Fibroblast of lung (primary cell): ENCODE measurements at places on chromosomes 5 and 9.
A peak's percentile ranks its signal among the peaks of the same experiment; 100 is the strongest.

- DNase-seq: no peak
Measured at GRCh38 chr5:128775558-128775957, 189.7 kb upstream of the SLC27A6 start.

DNA sequence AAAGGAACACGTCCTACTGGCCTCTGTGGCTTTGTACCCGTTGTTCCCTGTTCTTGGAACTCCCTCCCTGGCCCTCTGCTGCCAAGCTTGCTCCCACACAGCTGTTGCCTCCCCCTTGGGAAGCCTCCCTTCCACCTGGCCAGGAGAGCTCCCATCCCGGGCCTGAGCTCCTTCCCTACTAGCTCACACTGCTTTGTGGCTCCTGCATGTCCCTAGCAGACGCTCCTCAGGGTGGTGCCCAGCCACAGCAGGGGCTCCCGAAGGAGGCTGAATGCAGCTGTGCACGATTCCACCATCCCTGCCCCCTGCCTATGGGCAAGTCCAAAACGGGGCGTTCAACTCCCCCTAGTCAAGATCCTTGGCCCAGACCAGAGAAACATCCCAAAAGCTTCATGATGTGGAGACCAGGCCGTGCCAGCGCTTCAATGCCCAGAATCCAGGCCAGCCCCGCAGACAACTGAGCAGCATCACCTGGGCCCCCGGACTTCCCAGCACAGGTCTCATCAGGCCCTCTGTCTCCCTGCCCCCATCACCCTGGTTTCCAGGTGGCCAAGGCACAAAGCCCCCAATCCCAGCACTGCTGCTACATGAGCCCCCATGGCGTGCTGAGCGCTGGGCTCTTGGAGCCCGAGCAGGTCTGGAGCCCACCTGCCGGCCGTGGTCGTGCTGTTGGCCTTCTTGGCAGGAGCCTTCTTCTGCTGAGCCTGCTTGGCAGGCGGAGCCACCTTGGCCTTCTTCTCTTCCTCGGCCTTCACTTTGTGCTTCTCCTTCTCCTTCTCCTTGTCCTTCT lies 14.3 kb downstream of the BRD3OS start:
- DNase-seq: no peak

DNA sequence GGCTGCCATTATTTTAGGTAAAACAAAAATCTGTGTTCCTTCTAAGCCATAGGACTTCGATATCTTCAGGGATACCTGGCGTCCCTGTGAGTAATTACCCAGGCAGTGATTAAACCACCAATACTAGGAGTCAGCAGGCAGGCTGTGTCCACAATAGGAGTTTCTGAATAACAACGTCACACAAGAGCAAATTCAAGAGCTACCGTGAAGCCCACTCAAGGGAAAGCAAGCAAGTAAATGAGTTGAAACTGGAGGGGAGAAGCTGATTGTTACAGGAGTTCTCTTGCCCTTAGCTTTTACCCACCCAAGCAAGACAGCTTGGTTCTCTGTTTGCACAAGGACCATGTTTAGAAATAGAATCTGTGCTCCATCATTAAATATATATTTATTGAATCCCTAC lies 50.8 kb downstream of the SEMA5A start:
- no peak for DNase-seq

DNA sequence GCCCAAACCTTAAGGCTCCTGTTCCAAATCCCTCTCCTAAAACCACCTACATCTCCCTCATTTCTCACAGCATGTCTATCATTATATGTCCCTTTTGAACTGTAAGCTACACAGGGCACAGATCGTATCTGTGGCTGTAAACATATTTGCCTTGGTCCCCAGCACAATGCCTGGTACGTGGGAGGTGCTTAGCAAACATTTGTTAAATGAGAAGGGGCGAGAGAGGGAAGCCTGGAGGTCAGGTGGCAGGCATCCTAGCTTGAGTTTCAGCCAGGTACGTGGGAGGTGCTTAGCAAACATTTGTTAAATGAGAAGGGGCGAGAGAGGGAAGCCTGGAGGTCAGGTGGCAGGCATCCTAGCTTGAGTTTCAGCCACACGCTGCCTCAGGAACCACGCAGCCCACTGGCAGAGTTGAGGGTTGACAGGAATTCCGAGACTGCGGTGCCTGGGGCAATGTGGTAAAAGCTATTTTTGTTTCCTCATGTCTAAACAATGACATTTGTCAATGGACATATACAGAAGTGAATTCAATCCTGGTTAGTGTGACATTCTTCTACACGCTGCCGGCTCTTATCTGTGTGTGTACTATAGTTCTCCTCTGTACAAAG lies 113.6 kb downstream of the EFNA5 start:
- DNase-seq: peak; percentile 59

DNA sequence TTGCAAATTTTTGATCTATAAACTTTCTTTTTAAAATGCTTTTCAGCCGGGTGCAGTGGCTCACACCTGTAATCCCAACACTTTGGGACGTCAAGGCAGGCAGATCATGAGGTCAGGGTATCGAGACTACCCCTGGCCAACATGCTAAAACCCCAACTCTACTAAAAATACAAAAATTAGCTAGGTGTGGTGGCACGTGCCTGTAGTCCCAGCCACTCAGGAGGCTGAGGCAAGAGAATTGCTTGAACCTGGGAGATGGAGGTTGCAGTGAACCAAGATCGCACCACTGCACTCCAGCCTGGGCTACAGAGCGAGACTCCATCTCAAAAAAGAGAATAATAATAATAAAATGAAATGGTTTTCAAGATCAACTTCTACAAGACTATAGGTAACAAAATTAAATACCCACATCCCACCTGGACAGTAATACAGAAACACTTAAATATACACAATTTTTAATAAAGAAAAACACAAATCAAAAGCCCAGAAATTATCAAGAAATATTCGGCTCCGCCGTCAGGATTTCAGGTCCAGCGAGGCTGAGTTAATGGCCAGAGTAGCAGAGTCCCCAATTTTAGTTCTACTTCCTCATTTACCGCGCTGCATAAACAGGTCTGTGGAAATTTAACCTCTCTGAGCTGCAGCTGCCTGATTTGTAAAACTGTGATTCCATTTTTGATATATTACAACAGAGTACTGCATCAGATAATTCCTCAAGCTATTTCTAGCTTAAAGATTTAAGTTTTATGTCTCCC lies 4.0 kb downstream of the TUT7 start:
- no peak for DNase-seq

- peak; percentile 63 for DNase-seq
Measured at GRCh38 chr5:57408714-57409113, 73.9 kb downstream of the ACTBL2 start.

DNA sequence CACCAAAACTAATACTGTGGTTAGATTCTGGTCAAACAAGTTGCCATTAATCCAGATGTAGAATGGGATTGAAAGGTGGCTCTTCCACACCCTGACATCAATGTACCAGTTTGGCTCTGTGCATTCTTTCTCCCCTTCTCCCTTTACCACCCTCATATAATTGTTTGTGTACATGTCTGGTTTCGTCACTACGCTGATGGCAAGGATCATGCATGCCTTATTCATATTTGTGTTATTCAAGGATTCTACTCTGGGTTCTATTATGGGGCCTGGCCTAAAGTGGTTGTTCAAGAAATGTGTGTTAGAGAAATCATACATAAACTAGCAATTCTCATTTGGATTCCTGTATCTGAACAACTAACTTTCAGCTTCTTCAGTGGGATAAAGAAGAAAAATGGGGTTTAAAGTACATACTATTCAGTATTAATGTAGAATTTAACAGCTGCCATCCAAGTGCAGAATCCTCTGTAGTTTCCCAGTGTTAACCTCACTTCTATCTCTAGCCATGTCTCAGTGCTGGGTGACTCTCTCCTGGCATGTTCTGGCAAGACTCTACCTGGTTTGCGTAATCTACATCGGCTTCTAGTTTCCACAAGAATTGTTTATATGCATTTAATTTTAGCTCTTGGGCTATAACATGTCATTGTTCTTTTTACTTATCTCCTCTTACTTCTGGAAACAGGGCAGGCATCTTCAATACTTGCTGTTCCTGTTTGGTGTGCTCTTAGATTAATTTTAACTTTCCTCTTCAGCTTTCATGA lies 27.9 kb upstream of the CDKN2B start:
- no peak for DNase-seq

DNA sequence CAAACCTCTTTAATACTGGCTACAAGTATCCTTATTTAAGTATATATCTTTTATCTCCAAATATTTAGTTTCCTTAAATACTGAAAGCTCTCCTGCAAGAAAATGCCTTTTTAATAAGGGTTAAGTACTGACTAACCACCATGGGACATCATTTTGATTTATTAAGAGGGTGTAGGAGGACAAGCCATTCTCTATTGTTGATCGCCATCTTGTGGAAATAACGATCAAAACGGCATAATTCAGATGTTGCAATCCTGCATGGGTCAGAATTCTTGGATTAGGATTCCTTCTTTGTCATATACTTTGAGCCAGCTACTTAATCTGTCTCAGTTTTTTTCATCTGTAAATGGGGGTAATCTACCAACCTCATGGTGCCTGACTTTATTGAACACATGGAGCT lies 28.7 kb upstream of the C5orf46 start:
- peak; percentile 79 for DNase-seq

GRCh38 chr5:164721116-164721515 lies 1215.7 kb downstream of the MAT2B start:
- no peak for DNase-seq

DNA sequence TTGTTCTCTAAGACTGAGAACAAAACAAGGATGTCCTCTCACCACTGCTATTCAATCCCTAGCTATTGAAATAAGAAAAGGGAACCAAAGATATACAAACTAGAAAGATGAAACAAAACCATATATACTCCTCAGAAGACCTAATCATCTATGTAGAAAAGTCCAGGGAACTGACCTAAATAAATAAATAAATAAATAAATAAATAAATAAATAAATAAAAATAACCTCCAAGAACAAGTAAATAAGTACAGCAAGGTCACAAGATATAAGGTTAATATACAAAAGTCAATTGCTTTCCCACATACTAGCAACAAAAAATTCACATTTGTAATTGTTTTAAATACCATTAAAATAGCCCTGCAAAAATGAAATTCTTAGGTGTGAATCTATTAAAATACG lies 54.6 kb downstream of the DTWD2 start:
- DNase-seq: no peak

- DNase-seq: no peak
Measured at GRCh38 chr9:136119883-136120393, 1.3 kb upstream of the TMEM250 start.

- no peak for DNase-seq
Measured at GRCh38 chr9:119509291-119509905, 140.2 kb upstream of the BRINP1 start.

- DNase-seq: peak; percentile 69
Measured at GRCh38 chr5:13946111-13946510, 1.6 kb upstream of the DNAH5 start.

DNA sequence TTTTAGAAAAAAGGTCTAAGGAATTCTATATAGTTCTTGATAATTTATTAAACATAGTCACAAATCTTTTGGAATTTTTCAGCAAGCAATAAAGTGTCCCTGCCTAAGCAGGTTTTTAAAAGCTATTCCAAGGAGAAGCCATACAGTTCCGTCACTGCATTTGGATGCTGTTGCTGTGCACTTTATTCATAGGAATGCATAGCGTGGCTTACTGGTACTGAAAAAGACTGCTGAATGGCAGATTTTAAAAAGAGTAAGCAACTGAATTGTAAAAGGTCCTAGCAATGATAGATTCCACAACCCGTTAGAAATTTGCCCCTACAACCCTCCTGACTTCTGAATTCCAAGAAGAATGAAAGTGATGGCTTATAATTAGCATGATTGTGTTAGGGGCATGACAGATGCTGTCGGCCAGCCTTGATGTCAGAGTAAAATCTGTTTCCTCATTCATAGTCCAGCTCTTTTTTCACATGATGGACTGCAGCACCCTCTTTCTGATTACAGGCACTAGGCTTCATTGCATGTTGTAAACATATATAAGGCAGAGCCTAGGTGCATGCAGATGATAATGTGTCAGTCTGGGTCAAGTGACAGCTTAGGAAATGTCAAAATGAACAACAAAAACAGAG lies 227.0 kb downstream of the PDE4D start:
- no peak for DNase-seq

GRCh38 chr5:180807046-180807445 lies 4.4 kb upstream of the MGAT1 start:
- no peak for DNase-seq

- no peak for DNase-seq
Measured at GRCh38 chr5:178632285-178632684, 5.4 kb upstream of the CLK4 start.

DNA sequence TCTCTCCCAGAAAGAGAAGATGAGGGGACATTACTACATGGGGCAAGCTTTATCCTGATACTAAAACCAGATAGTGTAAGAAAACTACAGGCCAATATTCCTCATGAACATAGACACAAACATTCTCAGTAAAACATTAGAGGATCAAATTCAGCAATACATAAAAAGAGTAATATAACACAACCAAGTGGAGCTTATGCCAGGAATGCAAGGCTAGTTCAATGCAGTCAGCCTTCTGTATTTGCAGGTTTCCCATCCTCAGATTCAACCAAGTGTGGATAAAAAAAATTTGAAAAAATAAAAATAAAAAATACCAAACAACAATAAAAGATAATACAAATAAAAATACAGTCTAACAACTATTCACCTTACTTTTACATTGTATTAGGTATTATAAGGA lies 31.3 kb downstream of the CCDC69 start:
- no peak for DNase-seq
